ENCODE measurements at places on chromosomes 4 and X.

DNA sequence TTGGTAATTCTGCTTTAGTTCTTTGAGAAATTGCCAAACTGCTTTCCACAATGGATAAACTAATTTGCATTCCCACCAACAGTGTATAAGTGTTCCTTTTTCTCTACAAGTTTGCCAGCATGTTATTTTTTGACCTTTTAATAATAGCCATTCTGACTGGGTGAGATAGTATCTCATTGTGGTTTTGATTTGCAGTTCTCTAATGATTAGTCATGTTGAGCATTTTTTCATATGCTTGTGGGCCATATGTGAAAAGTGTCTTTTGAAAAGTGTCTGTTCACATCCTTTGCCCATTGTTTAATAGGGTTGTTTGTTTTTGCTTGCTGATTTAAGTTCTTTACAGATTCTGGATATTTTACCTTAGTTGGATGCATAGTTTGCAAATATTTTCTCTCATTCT, 25.9 kb downstream of the ENPEP start:
- no peak for DNase-seq

DNA sequence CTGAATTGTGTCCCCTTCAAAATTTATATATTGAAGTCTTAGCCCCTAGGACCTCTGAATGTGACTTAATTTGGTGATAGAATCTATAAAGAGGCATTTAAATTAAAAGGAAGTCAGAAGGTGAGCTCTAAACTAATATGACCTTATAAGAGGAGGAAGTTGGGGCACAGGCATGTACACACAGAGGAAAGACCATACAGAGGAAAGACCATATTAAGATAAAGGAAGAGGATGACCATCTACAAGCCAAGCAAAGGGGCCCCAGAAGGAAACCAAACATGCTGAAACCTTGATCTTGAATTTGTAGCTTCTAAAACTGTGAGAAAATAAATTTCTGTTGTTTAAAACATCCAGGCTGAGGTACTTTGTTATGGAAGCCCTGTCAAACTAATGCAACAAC, 26.9 kb upstream of the CYBB start:
- DNase-seq = no peak

GRCh38 chrX:18674417-18674787, 2.5 kb upstream of the RS1 start:
- no peak for DNase-seq

DNA sequence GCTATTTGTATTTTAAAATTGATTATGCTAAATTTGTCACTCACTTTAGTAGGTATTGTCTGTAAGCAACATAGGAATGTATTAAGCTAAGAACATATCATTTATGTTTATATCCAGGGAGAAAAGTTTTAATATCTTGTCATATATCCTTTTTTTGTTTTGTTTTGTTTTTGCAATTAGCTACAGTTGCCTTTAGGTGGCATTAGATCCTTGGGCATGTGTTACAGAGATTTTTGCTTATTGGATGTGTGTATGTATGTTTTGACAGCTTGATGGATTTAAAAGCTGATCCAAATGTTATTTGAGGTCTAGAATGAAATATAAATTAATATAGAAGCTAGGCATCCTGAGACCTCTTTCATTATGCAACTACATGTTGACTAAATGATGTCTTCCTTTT, 36.1 kb upstream of the OTUD4 start:
- peak; percentile 9 for DNase-seq

GRCh38 chr4:89222170-89222569, 85.4 kb downstream of the GPRIN3 start:
- DNase-seq = no peak

DNA sequence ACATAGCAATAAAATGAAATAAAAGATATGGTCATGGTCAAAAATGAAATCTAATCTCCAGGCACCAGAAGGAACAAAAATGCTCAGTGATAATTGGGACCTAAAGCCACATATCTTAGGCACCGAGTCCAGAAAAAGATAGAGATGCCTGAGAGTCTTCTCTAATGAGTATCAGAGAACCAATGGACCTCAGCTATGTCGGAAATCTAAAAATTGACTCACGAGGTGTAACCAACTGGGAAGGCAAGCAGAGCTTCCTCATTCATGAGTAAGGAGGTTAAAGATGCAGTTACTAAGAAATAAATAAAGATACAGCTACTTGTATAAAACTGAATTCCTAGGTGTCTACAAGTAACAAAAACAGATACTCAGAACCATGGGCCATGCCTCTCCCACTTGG, 72.1 kb downstream of the KLHL34 start:
- DNase-seq = no peak

DNA sequence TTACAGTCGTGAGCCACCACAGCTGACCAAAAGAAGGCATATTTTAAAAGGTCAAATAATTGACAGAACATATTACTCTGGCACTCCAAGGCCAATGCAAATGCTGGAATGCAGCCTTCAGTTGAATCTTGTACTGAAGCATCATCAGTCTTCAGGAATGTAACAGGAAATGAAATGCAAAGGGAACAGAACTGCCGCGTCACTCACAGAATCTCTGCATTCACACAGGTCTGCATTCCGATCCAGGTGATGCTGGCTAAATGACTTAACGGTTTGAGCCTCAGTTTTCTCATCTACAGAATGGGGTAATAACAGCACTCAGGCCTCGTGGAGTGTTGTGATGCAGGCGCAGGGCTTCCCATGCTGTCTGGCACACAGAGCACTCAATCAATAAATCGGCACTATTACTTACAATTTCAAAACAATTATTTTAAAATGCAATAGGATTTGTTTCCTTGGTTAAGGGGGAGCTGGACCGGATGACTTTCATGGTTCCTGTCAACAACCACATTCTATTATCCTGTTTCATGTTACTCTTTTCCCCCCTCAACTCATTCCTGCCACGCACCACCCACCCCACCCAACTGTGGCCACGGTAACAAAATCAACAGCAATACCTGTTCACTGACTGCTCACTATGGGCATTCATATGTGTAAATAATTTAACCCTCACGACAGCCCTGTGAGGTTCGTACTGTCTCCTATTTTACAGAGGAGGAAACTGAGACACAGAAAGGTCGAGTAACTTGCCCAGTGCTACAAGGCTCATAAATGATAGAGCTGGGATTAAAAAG, 32.4 kb downstream of the IGFBP7 start:
- DNase-seq = no peak

GRCh38 chr4:8506373-8507195, 66.0 kb downstream of the TRMT44 start:
- no peak for DNase-seq

DNA sequence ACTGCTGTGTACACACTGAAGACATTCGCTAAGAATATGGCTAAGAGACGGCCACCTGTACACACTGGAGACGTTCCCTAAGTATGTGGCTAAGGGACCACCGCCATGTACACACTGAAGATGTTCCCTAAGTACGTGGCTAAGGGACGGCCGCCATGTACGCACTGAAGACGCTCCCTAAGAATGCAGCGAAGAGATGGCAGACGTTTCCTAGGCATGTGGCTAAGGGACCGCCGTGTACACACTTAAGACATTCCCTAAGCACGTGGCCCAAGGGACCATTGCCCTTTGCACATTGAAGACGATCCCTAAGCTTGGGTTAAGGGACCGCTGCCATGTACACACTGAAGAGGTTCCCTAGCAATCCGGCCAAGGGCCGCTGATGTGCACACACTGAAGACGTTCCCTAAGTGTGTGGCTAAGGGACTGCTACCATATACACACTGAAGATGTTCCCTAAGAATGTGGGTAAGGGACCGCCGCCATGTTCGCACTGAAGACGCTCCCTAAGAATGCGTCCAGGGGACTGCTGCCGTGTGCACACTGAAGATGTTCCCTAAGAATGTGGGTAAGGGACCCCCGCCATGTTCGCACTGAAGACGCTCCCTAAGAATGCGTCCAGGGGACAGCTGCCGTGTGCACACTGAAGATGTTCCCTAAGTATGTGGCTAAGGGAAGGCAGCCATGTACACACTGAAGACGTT, 36.7 kb downstream of the DHRSX start:
- DNase-seq = no peak

DNA sequence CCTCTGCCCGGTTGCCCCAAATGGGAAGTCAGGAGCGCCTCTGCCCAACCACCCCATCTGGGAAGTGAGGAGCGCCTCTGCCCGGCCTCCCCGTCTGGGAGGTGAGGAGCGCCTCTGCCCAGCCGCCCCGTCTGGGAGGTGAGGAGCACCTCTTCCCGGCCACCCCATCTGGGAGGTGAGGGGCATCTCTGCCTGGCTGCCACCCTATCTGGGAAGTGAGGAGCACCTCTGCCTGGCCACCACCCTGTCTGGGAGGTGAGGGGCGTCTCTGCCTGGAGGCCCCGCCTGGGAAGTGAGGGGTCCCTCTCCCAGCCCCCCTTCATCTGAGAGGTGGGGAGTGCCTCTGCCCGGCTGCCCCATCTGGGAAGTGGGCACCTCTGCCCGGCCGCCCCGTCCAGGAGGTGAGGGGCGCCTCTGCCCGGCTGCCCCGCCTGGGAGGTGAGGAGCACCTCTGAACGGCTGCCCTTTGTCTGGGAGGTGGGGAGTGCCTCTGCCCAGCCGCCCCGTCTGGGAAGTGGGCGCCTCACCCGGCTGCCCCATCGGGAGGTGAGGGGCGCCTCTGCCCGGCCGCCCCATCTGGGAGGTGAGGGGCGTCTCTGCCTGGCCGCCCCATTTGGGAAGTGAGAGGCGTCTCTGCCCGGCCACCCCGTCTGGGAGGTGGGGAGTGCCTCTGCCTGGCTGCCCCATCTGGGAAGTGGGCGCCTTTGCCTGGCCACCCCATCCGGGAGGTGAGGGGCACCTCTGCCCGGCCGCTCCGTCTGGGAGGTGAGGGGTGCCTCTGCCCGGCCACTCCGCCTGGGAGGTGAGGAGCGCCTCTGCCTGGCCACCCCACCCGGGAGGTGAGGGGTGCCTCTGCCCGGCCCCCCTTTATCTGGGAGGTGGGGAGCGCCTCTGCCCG, 10.6 kb downstream of the PABPC1L2A start:
- DNase-seq = no peak

DNA sequence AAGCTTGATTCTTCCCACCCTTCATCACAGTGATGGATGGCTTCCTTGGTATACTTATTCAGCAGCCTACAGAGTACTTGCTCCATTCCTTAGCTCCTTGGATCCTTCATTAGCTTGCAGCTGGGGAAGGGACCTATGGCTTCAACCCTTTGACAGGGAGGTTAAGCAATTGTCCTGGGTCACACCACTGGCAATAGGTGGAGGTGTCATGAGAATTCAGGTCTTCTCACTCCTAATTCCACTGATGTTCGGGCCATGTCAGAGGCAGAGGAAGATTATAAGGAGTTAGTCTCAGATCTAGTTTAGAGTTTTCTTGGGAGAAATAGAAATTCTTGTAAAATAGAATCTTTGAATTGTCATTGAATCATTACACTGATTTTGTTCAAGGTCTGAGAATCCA, 24.5 kb downstream of the EREG start:
- no peak for DNase-seq

DNA sequence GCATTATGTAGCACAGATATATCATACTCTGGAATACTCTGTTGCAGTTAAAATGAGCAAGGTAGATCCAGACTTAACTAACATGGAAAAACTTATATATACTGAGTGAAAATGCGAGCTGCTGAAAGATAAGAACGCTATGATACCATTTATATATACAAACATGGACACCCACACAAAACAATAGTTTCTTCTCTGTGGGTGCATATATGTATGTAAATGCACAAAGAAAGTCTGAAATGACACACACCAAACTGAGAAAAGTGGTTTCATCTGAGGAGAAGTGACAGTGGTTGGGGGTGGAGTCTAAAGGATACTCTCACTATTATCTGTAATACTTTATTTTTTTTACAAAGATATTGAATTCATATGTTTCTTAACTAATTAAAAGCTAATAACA, 12.2 kb upstream of the FGF2 start:
- no peak for DNase-seq

DNA sequence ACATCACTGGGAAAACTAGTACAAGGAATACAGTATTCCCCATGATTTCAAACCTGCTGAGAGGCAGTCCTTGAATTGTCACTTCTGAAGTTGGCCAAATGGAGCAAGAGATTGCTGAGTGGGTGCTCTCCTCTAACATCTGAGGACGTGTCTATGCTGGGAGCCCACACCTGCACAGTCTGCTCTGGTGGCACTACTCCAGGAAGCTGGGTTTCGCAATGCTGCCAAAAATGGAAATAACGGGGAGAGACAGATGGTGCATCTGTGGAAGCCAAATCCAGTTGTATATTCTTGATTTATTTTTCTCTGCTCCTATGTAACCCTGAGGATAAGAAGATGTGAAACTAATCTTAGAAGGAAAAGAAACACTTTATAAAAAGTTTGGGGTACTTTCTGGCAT, 240.1 kb upstream of the CTSO start:
- DNase-seq = no peak

DNA sequence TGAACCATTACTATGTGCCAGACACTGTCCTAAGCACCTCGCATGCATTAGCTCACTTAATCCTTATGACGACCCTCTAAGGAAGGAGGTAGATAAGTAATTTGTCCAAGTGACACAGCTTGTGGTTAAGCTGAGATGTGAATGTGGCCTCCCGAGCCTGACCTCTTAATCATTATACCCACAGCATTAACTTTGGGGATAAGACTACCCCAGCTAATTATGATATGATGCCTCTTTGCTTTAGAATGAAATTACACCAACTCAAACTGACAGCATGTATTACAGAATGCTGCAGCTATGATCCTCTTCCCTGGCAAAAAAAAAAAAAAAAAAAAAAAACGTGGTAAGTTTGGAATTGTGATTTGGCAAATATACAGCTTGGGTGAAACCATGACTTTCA, 53.5 kb downstream of the APBB2 start:
- no peak for DNase-seq

DNA sequence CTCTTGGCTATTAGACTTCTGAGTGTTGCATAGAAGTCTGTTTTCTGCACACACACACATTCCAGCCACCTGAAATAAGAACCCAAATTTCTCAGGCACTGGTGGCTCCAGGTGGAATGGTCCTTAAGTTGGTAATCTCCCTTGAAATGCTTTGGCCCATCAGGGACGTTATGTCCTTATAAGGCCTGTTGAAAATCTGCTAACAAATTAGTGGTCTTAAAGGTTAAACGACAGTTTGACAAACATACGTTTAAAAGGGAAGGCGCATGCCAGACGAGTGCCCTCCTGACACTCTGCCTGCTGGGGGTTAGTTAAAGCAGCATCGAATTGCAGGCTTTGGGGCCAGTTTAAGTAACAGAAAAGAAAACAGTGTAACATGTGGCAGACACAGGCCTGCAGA, 125.0 kb downstream of the TBX22 start:
- no peak for DNase-seq

DNA sequence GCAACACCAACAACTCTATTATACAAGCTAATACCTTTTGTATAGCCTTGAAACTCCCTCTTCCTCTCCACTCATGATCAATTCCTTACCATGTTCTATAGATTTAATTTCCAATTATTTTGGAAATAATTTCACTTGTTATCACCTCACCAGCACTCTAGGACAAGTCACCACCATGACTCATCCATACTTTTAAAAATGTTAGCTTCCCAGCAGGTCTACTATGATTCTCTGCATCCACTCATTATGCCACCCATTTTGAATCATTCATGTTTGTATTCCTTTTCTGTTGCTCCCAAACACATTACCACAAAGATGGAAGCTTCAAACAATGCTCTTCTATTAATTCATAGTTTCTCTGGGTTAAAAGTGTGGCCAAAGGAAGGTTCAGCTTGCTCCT, 469.6 kb downstream of the PDGFC start:
- no peak for DNase-seq
